ENCODE measurements at places on chromosomes 3 and 15.

GRCh38 chr3:58092521-58092920 lies 84.3 kb downstream of the FLNB start:
- DNase-seq = no peak

GRCh38 chr3:45790596-45790995 lies 5.7 kb downstream of the SLC6A20 start:
- DNase-seq = no peak

DNA sequence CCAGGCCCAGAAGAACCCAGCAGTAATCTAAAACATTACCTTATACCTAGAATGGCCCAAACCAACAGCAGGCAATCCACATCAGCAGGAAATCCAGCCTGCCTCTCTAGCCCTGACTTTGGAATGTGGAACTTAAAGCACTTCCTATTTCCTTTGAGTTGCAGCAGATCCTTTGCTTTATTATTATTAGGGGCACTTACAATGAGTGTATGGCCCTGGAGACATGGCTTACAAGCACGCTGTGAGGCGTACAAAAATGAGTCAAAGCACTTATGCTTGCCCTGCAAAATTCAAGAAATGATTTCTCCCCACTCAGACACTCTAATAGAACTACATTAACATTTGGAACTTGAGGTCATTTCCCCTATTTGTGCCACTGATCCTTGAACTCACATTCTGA lies 9.5 kb upstream of the KNSTRN start:
- no peak for DNase-seq

DNA sequence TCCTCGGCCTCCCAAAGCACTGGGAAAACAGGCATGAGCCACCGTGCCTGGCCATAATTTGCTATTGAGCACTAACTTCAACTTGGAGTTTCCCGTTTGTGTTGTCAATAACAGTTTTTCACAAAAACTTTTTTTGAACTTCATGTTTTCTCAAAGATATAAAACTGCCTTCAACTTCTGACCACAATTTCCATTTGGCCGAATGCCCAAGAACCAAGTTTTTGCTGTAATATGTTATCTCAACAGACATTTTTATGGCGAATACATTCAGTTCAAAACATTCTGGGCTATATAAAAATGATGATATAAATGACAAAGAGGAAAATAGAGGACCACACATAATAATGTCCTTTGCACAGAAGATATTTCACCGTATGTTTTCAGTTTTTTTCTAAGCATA lies 56.4 kb downstream of the NEDD4 start:
- no peak for DNase-seq

- DNase-seq = no peak
Observed at GRCh38 chr15:60118626-60119025, 114.5 kb downstream of the FOXB1 start.

DNA sequence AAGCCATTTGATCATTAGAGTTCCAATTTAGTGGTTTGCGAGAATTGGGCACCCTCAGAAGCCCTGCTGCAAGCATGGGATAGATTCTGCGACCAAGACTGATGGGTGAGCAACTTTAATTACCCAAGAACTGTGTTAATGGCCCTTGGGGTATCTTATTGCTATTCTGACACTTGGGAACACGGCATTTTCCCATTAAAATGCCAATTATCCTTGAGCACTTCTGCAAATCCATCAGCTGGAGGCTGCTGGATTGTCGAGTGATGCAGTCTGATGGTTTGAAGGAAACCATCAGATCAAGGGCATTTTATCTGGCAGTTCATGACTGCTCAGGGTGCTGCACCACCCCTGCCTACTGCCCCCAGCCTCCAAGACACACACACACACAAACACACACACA lies 183.6 kb upstream of the PROK2 start:
- DNase-seq = no peak

DNA sequence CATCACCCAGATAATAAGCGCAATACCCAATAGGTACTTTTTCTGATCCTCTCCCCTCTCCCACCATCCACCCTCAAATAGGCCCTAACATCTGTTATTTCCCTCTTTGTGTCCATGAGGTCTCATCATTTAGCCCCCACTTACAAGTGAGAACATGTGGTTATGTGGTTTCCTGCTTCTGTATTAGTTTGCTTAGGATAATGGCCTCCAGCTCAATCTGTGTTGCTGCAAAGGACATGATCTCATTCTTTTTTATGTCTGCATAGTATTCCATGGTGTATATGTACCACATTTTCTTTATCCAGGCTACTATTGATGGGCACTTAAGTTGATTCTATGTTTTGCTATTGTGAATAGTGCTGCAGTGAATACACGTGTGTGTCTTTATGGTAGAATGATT lies 165.4 kb downstream of the MBNL1 start:
- no peak for DNase-seq

Data from stimulated activated CD4-positive, alpha-beta T cell treated with anti-CD3 and anti-CD28 coated beads, Interleukin-15, amount 100 ng/mL, for 1 hour (primary cell).